T47D (cell line): ENCODE measurements at places on chromosomes 3 and 15.

DNA sequence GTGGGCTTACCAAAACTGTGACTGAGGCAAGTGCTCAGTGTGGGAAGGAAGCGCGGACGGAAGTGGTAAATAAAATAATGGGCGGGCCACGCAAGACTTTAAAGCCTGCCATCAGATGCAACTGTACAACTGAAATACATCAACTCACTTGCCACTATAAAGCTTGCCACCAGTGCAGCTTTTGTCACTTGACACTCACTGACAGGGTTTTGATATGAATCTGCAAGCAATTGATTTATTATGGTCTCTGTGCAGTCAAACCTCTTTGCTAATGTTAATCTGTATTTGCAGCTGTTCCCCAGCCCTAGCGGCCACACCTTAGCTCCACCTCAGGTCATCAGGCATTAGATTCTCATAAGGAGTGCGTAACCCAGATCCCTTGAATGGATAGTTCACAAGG is 2.3 kb upstream of the GFM1 start:
- no peak for DNase-seq

DNA sequence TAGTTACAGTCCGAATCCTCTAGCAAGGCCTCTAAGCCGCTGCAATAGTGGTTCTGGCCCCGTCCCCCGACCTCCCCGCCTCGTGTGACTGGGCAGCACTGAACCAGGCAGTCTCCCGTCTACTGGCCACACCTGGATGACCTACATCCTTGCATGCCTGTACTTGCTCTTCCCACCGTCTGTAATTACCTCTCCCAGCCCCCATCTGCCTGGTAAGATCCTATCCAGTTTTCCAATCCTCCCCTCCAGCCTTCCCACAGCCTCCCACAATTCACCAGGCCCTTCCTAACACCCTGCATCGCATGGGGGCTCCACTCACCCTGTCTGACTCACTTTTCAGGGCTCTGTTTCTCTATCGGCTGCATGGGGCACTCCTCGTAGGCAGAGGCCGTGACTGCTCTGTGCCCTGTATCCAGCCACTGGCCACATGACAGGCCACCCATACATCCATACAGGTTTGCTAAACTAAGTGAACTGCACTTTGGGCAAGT is 32.8 kb downstream of the XXYLT1 start:
- no peak for DNase-seq

DNA sequence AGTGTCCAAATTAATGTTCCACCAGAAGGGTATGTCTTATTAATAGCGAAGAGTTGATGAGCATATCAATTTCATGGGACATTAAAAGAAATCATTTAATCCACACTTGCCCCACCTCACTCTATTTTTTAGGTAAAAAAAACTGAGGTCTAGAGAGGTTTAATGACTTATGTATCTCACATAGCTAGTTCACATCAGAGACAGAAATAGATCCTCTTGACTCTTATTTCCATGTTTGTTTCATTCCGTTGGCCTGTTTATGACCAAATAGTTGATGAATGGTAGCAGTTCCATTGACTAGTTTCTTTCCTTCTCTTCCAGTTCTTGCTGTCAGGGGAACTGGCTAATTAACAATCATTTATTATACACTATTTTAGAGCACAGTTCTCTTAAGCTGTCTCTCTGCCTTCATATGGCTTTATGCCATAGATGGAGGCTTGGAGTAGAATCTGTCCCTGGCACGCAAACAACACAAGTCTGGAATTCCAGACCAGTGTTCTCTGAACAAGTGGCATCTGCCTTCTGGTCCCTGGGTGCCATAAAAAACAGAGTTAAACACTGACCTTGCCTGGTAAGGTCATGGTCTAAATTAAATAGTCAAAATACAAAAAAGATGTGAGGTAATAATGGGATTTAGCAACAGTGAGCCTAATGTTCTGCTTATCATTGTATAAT is 220.0 kb upstream of the CGNL1 start:
- DNase-seq: no peak

DNA sequence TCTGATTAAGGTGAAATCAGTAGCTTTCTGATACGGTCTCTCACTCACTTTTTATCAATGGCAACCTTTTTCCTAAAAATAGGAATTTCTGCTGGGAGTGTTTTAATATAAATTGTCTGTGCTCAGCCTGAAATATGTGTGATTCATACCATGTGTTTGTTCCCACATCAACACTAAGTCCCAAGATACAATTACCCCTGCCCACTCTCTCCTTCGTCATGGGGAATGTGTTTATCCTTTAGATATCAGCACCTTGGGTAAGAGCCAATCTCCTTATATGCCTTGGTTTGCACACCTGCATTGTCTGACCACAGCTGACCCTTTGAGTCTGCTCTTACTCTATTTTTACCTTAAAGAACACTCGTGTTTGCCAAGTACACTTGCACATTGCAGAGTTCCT is 356.4 kb downstream of the LPP start:
- DNase-seq: no peak

DNA sequence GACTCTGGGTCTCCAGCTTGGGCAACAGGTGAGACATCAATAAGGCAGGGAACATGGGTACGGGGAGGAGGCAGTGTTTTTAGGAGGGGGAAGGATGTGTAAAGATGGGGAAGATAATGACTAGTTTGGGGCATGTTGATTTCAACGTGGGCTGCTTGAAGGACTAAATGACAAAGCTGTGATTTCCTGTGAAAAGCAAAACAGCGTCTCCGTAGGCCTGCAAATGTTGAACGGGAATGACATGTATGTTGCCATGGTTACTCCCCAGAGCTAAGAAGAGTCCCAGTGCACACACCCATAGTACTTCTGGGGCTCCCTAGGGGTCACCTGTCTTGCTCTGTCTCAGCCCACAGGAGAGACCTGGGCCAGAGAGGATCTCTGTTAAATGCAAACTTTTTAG is 71.3 kb upstream of the ETV5 start:
- DNase-seq: no peak

- peak; percentile 77 for DNase-seq
Measured at GRCh38 chr3:185172086-185173049, 19.5 kb upstream of the C3orf70 start.

DNA sequence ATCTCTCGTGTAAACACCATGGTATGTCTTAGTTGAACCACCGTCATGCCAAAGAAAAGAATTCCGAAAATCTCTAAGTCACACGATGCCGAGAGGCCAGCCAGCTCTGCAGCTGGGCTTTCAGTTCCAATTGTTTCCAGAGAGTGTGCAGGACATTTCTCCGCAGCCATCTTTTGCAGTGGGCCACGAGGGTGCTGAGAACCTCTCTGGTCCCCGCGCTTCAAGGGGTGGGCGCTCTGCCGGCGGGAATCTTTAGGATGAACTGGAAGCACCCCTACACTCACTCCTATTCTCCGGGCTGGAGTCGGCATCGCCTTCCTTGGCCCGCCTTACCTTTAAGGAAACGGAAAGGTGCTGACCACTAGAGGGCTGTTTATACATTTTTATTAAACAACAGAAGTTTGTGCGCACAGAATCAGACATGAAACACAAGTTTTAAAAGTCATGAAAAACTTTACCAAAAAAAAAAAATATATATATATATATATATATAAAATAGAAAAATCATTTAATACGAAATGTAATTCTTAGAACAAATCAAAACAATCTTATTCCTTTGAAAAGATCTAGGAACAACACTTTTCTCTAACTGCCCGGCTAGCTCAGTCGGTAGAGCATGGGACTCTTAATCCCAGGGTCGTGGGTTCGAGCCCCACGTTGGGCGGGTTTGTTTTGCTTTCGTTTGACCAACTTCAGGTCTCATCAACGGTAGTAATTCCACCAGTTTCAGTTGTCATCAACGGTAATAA is 12.5 kb upstream of the MORF4L1 start:
- peak; percentile 89 for DNase-seq

- DNase-seq: no peak
Measured at GRCh38 chr15:90143166-90143655, 40.9 kb upstream of the IDH2 start.

GRCh38 chr15:66707310-66708082 is 5.5 kb downstream of the SMAD6 start:
- DNase-seq: peak; percentile 53

GRCh38 chr3:131733086-131733841 is 230.5 kb upstream of the MRPL3 start:
- no peak for DNase-seq

DNA sequence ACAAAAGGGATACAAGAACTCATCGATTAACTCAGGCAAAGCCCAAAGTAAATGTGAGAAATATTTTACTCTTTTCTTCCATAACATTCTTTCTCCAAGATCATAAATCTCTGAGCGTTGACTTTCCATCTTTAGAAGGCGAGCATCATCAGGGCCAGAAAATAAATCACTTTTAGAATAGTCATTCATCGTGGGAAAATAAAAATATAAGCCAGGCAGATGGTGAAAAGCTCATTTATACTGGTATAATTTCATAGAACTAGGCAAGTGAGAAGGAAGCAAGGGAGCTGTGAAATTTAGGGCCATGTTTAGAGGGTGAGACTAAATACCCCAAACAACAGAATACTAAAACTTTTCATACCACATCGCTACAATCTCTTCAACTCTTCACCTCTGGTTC is 191.0 kb downstream of the STT3B start:
- no peak for DNase-seq

DNA sequence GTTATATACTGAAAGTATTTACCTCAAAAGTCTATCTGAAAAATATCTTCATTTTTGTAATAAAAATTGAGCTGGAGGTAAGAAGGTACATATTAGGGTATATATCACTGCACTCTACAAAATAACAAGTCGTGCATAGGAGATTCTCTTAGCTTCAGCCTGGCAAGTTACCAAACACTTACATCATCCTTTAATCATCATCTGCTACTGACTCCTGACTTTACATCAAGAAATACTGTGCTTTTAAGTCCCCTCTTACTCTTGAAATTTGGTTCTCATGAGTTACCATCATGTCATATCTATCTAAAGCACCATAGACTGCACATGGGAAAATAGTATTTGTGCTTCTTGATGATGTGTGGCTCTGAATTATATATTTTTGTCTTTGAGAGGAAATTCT is 50.8 kb downstream of the LYSMD4 start:
- DNase-seq: no peak

- no peak for DNase-seq
Measured at GRCh38 chr3:59810606-59811005, 760.8 kb upstream of the CFAP20DC start.

- DNase-seq: no peak
Measured at GRCh38 chr15:53074221-53074620, 284.1 kb upstream of the ONECUT1 start.

GRCh38 chr3:114551770-114552526 is 258.1 kb downstream of the TIGIT start:
- no peak for DNase-seq

GRCh38 chr3:143002083-143002712 is 828 bp downstream of the U2SURP start:
- DNase-seq: peak; percentile 26

GRCh38 chr3:172520301-172520831 is 2.9 kb downstream of the TNFSF10 start:
- DNase-seq: no peak

DNA sequence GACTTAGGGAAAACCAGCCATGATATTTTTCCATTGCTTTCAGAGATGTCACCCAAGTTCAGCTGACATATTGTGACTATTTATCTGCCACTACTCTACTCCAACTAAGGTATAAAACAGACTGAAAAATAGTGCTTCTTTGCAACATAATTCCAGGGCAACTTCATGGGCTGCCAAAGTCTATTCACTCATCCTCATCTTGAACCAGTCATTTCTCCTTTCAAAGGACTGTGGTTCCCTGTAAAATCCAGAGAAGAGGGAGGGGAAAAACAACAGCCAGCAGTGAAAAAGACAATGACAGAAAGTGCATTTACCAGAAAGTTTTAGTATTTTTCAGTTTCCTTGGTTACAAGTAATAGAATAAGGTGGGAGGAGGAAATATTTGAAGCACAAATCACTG is 191.1 kb downstream of the EFHB start:
- no peak for DNase-seq

- no peak for DNase-seq
Measured at GRCh38 chr3:195758721-195759353, 38.1 kb downstream of the MUC20 start.

GRCh38 chr15:57358571-57358970 is 17.7 kb upstream of the CGNL1 start:
- DNase-seq: no peak

GRCh38 chr3:188310270-188310710 is 156.3 kb downstream of the LPP start:
- DNase-seq: no peak

DNA sequence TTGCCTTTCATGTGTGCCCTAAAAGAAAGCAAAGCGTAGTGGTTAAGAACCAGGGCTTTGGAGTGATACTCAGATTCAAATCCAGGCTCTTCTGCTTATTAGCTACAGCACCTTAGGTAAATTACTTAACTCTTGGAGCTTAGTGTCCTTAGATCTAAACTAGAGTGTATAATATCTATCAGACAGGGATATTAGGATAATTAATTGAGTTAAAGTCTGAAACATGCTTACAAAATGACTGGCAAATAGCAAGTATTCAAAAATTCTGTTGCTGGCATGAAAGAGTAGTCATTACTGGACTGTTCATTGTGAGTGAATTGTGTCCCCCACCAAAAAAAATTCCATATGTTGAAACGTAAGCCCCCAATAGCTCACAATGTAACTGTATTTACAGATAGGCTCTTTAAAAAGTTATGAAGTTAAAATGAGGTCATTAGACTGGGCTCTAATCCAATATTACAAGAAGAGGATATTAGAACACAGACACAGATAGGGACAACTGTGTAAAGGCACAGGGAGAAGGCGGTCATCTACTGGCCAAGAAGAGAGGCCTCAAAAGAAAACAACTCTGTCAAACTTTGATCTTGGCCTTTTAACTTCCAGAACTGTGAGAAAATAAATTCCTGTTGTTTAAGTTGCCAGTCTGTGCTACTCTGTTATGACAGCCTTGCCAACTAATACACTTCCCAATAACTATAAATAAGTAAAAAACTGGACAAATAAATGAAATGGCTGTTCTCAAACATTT is 60.4 kb upstream of the LRRC3B start:
- no peak for DNase-seq

- peak; percentile 30 for DNase-seq
Measured at GRCh38 chr3:97464035-97464434, 300.5 kb upstream of the ARL6 start.

- no peak for DNase-seq
Measured at GRCh38 chr3:171522651-171523050, 62.4 kb upstream of the TNIK start.

DNA sequence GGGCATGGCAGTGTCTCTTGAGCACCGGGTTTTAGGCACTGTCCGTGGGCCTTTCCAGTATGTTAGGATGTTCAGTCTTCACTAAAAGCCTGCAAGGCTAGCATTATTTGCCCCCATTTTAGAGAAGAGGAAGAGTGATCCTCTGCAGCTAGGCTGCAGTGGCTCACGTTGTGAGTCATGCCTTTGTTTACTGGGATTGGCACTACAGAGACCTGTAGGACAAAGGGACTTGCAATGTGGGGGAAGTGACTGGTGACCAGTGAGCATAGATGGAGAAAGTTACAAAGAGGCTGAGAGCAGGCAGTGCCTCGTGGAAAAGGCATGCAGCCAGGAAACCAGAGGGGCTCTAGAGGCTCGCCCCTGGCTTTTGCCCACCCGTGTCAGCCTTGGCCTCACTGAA is 26.8 kb upstream of the CPNE9 start:
- DNase-seq: no peak
